Osteocyte (in vitro differentiated cells): ENCODE measurements at places on chromosomes 2 and 18.

GRCh38 chr18:55650363-55650870 lies 62.4 kb upstream of the TCF4 start:
- DNase-seq = no peak

DNA sequence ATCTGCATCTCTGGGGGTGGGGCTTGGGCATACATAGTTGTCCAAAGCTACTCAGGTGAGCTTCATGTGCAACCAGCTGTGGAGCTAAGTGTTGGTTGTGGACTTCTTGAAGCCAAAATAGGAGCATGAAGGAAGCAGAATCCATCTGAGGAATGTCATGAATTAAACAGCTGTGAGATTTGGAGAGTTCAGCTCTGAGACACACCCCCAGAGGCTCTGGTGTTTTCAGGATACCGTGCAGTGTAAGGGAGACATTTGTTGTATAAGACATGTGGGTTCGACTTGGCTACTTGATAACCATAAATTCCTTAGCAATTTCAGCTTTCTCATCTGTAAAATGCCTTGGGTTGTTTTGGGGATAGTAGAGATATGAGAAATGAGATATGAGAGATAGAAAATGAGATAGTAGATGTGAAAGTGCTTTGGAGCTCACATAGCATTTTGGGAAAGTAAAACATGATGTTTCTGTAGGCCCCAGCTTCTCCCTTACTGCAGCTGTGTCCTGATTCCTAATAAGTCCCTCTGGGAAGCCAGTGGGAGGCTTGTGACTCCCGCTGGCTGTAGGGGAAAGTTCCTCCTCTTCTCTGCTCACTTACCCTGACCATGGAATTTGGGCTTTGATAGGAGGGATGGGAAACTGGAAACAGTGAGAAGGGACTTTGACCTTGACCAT lies 50.0 kb downstream of the DPYSL5 start:
- DNase-seq = peak; percentile 11

DNA sequence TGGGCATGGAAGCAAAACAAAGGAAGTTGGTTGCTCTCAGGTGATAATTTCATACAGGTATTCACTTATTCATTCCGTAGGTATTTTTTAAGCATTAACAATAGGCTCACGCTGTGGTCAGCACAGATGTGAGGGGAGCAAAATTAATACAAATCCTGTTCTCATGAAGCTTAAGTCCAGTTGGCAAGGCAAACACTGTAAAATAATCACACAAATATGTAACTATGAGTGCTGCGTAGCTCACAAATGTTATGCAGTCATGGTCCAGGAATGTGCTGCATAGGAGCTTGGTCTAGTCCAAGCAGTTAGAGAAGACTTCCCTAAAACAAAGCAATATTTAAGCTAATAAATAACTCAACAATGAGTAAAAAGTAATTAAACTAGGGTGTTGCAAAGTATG lies 23.9 kb downstream of the SP5 start:
- no peak for DNase-seq

DNA sequence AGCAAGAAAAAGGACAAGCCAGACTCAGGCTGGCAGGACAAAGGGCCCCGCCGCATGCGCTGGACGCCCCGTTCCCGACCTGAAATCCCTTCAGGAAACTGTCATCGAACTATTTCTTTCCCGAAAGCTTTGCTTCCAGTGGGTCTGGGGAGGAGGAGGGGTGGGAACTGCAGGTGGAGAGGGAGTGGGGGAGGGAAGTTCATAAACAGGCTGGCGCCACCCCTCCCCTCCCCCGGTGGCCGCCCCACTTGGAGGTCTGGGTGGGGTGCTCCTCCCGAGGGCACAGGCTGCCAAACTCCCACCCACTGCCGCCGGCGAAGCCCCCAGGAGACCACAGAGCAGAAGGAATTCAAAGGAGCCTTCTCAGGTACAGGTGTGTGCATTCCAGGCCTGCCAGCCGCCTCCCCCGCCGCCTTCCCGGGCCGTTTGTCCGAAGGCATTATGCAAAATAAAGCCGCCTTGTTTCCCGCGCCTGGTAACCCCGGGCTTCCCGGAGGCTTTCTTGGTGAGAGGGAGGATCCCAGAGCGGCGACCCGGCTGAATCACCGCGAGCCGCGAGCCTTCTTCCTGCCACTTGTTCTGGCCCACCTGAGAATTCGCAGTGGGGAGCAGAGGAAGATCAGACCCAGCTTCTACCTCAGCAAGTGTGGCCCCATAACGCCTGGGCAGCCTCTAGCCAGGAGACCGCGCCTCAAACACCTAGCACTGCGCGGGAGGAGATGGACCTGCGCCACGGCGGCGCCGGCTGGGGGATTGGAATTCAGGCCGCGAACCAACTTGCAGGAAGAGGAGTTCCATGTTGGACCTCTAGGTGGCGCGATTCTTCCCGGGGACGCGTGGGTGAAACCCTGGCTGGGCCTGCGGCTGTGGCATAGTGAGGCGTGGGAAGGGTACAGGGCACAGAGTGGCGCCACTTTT lies 101.9 kb downstream of the FOXI3 start:
- peak; percentile 86 for DNase-seq

GRCh38 chr2:124888431-124888830 lies 863.3 kb downstream of the CNTNAP5 start:
- no peak for DNase-seq

DNA sequence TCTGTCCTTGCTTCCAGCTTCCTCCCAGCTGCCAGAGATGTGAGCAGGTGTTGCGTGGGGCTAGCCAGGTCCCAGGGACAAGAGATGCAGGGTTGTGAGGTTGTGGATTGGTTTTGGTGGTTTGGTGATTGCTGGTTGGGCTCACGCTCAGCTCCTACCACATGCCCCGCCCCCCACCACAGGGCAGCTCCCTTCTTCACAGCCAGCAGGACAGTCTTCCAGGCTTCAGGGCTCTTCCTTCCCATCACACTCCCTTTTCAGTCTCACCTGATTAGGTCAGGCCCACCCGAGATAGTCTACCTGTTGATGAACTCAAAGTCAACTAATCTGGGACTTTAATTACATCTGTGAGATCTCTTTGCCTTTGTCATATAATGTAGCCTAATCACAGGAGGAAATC lies 52.0 kb upstream of the GLI2 start:
- no peak for DNase-seq

DNA sequence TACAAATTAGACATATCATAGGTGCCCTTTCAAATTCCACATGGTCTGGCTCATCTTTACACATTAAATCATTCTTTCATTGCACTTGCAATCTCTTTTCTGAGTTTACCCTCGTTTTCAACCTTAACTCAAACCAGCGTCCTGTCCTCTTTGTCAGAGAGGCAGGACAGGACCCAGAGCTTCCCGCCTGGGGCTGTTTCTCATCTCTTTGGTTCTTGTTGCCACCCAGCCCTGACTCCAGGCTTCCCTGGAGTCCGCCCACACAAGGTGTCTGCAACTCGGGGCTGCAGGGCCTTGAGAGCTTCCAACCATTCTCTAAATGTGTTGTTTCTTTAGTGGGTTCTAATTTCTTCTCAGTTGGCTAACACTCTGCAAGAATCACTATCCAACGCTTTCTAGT lies 24.4 kb downstream of the RBMS1 start:
- DNase-seq = no peak

GRCh38 chr2:86697551-86698104 lies 22.5 kb upstream of the RMND5A start:
- DNase-seq = no peak

DNA sequence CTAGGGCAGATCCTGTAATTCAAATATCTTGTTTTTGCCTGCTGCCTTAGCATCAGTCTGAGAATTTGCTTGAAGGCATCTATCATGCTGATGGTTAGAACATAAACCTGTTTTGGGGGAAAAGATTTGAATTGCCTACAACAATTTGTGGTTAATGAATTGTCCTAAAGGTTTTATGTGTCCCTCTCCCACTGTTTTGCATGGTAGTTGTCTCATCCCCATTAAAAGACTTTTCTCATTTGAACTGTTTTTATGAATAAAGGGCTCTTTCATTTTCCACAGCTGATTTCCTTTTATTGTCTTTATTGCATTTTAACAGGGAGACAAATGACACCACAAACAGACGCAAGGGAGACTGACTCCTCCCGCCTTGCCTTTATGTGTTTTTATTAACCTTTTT lies 275.6 kb downstream of the PIK3C3 start:
- DNase-seq = no peak

DNA sequence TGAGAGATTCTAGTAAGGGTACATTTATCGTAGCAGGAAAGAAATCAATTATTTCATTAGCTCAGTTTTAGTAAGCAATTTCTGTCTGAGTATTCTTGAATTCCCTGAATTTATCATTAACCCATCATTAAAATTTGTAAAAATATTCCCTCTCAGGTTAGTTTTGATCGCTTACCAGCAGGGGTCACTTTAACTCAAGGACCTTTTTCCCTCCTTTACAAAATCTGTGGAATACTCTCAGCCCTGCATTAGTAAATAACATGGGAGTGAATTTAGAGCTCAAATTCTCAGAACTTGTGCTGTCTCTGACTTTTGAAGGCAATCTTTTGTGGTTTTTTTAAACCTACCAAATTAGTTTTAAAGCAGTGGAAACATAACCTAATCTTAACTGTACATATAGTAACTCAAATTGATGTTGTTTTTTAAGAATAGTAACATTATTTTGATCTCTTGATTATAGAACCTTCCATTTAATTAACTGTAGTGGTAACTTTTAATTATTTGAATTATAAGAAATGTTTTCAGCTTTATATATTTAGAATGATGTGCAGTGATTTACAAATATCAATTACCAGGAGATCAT lies 97.2 kb downstream of the AGPS start:
- no peak for DNase-seq

DNA sequence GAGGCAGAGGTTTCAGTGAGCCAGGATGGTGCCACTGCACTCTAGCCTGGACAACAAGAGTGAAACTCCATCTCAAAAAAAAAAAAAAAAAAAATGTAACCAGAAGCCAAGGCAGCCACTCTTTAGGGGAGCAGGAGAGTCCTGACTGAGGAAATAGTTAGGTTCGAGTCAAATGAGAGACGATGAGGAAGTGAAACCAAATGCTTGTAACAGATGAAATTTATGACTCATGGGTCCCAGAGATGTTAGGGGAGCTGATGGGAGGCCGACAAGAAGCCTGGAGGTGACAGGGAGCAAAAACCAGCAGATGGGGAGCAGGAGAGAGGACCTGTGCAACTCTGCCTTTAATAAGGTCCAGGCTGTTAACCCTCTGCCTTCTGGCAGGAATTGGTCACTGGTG lies 756.1 kb upstream of the DDX18 start:
- DNase-seq = no peak

DNA sequence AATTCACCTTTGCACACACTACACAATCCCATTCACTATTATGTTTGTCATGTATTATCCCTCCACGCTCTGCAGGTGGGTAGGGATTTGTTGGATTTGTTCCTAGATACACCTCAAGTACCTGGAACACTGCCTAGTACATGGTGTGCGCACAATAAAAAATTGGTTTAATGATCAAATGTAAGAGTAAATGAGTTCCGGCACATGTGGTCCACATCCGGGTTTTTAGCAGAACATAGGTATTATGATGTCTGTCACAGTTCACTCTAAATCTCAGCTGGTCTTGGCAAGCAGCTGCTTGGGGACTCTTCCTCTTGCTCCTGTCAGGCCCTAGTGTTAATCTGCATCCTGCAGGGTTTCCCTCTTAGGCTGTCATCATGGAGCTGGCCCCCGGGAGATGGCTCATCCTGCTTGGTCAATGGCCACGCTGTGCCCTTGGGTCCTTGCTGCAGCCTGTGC lies 21.8 kb upstream of the IL1R1 start:
- DNase-seq = no peak

DNA sequence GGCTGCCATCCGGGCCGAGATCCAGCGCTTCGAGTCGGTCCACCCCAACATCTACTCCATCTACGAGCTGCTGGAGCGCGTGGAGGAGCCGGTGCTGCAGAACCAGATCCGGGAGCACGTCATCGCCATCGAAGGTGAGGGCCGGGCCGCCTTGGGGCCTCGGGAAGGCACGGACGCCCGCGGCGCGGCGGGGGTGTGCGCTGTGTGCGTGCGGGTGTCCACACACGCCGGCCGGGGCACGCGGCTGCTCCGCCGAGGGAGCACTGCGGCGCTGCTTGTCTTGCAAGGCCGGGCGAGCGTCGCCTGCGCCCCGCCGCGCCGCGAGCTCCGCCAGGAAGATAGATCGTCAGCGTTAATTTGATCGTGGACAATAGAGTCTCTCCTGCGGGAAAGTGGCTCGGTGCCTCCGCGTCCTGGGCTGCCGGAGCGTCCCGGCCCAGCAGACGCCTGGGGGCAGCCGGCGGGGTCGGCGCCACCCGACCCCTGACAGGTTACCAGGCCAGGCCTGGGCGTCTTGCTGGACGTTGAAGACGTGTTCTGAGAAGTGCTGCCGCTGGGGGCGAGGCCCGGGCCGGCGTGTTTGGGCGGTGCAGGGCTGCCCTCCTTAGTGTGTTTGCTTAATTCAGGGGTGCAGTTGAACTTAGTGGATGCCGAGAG lies 1.0 kb downstream of the AGAP1 start:
- DNase-seq = no peak

DNA sequence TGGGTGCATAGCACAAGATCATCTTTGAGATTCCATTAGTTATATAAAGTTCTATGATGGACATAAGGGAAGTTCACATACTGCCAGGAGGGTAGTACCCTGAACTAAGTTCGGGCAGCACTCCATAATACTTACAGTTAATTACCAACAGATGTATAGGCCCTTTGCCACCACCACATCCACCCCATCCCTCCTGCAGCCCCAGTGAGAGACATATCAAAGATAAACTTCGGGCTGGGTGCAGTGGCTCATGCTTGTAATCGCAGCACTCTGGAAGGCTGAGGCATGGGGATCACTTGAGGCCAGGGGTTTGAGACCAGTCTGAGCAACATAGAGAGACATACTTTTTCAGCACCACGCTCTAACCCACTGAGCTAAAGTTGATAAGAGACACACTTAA lies 46.4 kb upstream of the NPAS2 start:
- DNase-seq = no peak

DNA sequence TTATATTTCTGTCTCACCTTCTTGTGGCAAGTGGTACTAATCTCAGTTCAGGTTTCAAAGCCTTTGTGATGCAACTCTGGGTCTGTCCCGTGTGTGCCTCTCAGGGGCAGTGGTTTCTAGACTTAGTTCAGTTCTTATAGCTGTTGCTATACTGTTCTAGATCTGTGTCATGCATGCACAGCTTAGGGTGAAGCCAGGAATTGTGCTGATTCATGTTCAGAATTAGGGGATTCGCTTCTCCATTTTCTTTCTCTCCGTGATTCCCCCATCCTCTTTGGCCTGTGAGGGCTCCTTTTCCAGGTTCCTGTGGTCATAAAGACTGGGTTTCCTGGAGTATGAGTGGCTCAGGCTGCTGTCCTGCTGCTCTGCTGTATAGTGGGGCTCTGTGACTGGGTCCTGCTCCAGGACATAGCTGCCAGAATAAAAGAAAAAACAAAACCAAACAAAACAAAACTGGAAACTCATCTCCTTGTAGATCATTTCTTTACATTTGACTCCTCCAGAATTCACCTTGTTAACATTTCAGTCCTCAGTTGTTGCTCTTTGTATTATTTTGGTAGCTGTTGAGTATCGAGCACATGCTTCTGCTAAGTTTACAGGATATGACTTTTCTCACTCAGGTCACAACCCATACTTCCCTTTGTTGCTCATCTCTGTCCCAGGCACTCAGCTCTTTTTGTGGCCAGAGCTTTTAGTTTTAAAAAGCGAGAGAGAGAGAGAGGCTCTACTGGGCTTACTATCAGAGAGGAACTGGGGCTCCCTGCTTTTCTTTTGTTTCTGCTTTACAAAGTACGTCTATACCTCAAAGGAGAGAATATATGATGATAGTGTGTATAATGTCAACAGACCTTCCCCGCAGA lies 34.2 kb downstream of the CERS6 start:
- no peak for DNase-seq

- DNase-seq = no peak
Measured at GRCh38 chr2:234468503-234468902, 28.4 kb downstream of the ARL4C start.

GRCh38 chr2:108612514-108613183 lies 78.4 kb downstream of the LIMS1 start:
- DNase-seq = no peak

GRCh38 chr2:233832414-233832813 lies 21.9 kb downstream of the HJURP start:
- no peak for DNase-seq
